Stimulated activated memory B cell treated with anti-CD40 and anti-IgM and Interleukin-4, amounts not matched to agents 10 μg/mL and 1 μg/mL and 100 μg/mL, for 72 hours (primary cell): ENCODE measurements at places on chromosomes 7 and 10.

DNA sequence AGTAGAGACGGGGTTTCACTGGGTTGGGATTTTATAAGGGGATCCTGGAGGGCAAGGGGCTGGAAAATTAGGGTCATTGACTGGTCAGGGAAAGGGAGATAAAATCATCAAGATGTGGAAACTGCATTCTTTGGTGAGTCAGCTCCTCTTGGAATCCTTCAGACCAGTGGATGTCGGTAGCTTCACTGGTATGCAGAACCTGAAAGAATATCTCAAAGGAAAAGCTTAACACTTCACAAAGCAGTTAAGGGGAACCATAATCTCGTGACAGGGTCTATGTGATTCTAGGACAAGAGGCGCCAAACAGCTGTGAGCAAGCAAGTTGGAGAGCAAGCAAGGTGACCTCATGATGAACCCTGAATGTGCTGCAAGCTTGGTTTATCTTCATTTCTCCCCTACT lies 634.7 kb upstream of the AUTS2 start:
- ATAC-seq: no peak

- peak; percentile 92 for ATAC-seq
These were observed 2.5 kb upstream of the MACC1 start for GRCh38 chr7:20219446-20220292.

DNA sequence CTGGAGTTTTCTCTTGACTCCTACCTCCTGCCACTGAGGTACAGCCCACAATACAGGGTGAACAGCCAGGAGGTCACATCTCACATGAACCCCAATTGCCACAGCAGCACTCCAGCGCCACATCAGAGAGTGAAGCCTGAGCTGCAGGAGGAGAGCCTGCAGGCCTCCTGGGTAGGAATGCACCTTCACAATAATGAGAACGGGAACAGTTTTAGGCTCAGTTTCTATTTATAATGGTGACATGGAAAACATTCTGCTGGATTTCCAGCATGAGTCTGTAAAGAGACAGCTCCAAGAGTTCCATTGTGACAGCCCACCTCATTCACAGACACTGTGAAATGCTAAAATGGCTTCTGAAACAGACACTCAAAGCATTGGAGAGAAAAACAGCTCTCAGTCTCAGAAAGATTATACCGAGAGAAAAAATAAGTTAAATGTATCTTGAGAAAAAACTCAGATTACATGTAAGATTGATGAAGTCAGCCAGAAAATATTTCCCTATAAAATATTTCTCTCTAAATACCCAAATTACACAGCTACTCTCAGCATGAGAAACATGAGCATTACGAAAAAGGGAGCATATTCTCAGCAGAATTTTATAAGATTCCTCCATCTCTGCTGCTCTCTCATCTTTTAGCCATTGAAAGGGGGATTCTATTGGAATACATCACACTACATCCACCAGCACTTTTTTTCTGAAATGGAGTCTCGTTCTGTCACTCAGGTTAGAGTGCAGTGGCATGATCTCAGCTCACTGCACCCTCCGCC lies 11.3 kb downstream of the ZNF680 start:
- no peak for ATAC-seq

DNA sequence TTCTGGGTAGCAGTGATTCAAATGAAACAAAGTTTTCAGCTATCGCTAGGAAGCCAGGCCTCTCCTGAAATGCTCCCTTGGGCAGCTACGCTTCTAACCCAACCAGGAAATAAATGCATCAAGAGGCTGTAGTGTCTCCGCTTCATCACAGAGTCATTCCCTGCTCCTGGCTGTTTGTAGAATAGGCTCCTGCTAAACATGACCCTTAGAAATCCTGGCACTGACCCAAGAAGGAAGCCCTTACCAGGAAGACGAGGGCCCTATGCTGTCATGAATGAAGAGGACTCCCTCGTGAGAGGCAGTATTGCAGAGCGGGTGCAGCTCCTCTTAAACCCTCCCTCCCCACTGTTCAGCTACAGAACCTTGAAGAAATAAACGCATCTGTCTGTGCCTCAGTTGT lies 48.3 kb downstream of the NOD1 start:
- ATAC-seq: no peak

DNA sequence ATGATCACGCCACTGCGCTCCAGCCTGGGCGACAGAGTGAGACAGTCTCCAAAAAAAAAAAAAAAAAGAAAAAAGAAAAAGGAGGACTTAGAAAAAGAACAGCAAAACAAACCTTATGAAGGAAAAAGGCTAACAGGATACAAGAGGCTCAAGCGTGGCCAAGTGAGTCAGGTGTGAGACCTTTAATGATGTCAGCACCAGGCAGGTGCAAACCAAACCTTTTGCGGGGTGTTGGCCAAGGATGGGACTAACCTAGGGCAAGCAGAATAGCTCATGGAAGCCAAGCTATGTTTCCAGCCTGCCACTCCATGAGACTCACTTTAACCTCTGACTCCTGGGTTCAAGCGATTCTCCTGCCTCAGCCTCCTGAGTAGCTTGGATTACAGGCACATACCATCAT lies 11.3 kb upstream of the GNA12 start:
- ATAC-seq: no peak
